ENCODE measurements at places on chromosomes 3 and 15. TPM values are rescaled to one million over a fixed set of nuclear protein-coding genes. Genes with fewer than 3 reads are reported as not detected.

- DNase-seq: no peak
Measured at GRCh38 chr15:65971741-65971995, 102.4 kb downstream of the RAB11A start.

GRCh38 chr15:32721596-32721995, 3.8 kb downstream of the GREM1 start:
- DNase-seq: peak; percentile 51

- no peak for DNase-seq
Measured at GRCh38 chr3:23157331-23157730, 45.8 kb upstream of the UBE2E2 start.

GRCh38 chr15:40283615-40284300, 894 bp upstream of the ANKRD63 start:
- DNase-seq: no peak

DNA sequence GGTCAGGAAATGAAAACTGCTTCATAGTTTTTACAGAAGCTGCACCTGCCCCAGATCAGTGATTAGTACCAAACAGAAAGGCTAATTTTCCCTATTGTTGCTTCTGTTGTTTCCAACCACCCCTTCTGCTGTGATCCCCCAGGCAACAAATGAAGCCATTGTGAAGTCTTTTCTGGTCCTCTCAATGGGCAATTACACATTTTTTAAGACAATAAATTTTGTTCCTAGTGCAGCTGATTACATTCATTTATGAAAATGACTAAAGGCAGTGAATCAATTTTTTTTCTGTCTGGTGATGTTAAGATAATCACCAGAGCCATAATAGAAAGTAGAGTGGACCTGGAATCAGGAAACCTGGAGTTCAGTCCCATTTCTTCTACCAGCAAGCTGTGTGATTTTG, 32.7 kb downstream of the GLDN start:
- no peak for DNase-seq

DNA sequence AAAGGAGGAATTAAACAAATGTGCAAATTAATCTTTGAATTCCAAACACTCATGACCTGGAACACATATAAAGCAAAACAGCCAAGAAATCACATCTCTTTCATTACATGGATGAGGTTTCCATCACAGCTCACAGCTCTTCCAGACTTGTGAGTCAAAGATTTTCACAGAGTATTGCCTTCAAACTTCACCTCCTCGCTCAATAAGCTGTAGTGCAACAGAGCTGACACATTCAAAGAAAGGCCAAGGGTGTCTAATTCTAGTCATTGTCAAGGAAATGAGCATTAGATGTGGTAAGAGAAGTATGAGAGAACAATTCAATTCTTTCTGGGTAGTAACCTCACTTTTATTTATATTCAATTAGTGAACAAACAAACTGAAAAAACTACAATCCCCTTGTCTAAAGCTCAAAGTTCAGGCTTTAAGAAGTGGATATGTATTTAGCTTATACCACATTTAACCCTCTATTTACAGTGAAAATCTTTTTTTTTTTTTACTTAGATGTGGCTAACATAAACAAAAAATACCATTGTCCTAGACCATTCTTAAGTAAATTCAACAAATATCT, 11.9 kb downstream of the WDR72 start:
- DNase-seq: no peak

DNA sequence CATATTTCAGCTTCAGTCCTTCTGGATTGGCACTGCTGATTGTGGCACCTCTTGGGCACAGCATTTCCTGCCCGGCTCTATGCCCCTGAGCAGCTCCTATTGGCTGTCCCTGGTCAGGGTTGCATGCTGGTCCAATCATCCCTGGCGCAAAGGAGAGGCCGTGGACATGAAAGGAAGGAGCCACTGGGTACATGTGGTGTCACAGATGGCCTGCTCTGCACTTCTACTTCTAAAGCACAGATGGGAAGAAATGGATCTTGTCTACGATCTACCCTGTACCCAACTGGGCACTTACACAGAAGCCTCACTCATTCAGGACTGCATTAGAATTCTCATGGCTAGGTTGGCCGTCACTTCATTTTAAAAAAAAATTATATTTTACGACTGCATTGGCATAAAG, 232.5 kb downstream of the SHQ1 start:
- no peak for DNase-seq

- no peak for DNase-seq
Measured at GRCh38 chr3:134075568-134075825, 45.8 kb upstream of the SLCO2A1 start.

DNA sequence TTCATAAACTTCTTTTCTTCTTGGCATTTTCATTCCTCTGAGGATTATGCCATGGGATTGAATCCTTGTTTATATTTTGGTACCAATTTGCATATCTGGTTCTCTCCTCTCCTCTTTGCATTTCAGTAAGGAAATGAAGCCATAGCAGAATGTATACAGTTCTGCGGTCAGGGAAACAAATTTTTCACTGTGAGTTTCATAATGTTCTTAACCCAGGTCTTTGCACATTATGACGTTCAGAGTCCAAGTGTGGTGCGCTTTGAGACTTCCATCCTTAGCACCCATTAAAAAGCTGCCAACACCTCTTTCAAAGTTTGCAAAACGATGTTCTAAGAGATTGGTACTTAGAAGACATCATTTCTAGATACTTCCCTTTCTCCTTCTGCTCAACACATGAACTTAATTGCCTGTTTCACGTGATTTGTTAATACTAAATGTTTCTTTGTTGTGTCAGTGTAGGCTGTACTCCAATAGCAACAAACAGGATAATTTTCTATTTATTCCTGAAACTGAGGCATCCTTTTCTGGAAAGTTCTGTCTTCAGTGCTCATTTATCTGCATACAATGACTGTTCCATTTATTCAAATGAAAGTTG, 953.1 kb upstream of the NR2F2 start:
- no peak for DNase-seq

DNA sequence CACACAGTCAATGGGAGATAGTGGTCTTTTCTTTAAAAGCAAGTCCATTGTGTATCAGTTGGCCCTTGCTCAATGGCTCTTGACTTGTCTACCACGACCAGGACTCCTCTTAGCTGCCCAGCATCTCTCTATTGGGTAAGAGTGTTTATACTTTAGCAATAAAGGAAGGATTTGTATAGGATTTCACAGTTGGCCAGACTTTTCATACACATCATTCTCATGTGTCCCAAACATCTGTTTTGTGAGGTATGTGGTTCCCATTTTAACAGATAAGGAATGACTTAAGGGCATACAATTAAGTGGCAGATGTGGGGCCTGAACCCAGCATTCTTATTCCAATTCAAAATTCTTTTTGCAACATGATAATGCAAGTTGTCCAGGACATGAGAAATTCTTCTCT, 191.5 kb downstream of the CHST2 start:
- DNase-seq: peak; percentile 17

DNA sequence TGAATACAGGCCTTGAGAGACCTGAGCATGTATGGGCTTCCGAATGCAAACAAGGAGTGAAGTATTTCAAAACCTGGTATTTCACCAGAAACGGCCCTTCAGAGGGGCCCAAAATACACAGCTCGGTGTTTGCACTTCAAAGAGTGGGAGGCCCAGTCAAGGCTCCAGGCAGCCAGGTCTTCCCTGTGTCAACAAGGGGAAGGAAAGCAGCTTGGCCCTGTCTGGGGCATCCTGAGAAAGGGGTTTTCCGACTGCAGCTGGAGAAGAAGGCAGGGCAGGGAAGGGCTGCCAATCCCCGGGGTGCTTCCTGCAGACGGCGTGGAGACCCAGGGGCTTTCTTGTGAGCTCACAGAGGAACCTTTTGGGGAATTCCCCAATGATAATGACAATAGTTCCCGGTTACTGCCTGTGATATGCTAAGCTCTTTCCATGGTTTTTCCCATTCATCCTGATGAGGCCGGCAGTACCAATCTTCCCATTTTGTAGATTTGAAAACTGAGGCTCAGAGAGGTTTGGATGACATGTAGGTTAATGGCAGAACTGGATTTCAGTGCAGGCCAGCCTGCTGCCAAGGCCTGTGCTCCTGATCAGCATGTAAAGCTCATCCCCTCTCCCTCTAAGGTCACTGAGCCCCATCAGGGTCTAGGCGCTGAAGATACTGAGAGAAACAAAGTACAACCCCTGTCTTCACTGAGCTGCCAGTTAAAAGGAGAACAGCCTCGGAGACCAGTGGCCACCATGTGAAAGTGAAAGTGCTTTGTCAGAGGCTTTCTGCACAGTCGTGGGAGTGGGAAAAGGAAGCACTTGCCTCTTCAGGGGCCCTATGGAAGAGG, 43.0 kb upstream of the TLE3 start:
- DNase-seq: no peak

GRCh38 chr15:78007964-78008886, 69.3 kb downstream of the TBC1D2B start:
- peak; percentile 83 for DNase-seq

DNA sequence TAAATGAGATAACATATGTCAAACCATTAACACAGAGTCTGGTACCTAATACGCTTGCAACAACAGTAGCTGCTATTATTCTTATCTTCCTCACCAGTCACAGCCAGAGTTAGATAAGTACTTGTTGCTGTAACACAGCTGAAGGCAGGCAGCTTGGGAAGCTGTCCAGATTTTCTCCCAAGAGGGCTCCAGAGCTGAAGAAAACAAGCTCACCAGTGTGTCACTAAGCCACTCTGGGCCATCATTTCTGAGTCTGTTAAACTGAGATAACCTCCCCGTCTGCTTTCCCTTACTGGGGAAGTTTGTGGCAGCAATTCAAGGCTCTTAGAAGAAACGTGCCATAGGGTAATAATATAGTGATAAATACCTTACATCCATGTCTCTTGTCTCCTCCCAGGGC, 226.3 kb downstream of the TAFA4 start:
- no peak for DNase-seq

GRCh38 chr3:69338911-69339310, 47.0 kb downstream of the FRMD4B start:
- DNase-seq: no peak

- no peak for DNase-seq
Measured at GRCh38 chr15:31070867-31071266, 30.7 kb downstream of the TRPM1 start.

GRCh38 chr3:42175386-42176240, 84.5 kb downstream of the TRAK1 start:
- DNase-seq: no peak

DNA sequence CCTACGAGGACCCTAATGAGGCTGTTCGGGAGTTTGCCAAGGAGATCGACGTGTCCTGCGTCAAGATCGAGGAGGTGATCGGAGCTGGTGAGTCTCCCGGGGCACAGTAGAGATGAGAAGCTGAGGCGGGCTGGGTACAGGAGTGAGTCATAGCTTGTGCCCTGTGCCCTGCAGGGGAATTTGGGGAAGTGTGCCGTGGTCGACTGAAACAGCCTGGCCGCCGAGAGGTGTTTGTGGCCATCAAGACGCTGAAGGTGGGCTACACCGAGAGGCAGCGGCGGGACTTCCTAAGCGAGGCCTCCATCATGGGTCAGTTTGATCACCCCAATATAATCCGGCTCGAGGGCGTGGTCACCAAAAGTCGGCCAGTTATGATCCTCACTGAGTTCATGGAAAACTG, 17.9 kb downstream of the EPHB3 start:
- DNase-seq: no peak

DNA sequence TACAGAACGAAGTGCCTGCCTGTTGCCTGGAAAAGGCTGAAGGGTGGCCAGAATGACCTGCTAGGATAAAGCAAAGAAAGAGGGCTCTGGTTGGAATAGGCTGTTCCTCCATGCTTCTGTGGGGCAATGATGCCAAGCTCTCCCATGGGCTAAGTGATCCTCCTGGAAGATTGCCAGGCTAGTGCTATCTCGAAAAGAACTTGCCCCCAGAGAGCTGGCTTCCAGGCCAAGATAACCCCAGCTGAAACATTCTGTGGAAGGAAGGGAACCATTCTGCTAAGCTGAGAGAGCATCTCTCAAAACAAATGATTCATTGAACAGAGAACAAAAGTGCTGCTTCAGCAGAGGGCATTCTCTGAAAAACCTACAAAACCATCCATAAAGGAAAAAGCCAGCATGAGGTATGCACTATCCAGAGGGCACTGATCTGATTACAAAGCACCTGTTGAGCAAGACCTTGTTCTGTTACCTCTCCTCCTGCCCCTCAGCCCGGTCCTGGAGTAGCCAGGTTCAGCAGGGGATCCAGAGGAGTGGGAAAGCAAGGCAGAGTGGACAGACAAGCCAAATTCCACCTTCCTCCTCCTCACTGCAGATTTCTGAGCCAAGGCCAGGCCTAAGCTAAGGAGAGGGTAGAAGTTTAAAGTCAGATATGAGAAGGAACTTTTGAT, 31.9 kb upstream of the SPRED1 start:
- no peak for DNase-seq

GRCh38 chr3:15563190-15563589, 38.2 kb downstream of the HACL1 start:
- DNase-seq: no peak

- no peak for DNase-seq
Measured at GRCh38 chr3:128347282-128347681, 119.4 kb downstream of the DNAJB8 start.

The ADCY5 gene
- 0.45 TPM for total RNA-seq

The IMPG2 gene
- 0.23 TPM for total RNA-seq

The PPP1R2 gene
- total RNA-seq: 30.8 TPM

The LRRC34 gene
- 5.4 TPM for total RNA-seq

The NFKBIZ gene
- total RNA-seq: 26.6 TPM

The SLC51B gene
- not detected for total RNA-seq

The EFHB gene
- 0.34 TPM for total RNA-seq

Measured in LHCN-M2 (cell line).